ENCODE measurements at places on chromosomes 7 and 10.

GRCh38 chr7:151689196-151689971 lies 169.7 kb upstream of the RHEB start:
- no peak for DNase-seq

GRCh38 chr7:107993891-107994291 lies 9.1 kb downstream of the LAMB1 start:
- no peak for DNase-seq

DNA sequence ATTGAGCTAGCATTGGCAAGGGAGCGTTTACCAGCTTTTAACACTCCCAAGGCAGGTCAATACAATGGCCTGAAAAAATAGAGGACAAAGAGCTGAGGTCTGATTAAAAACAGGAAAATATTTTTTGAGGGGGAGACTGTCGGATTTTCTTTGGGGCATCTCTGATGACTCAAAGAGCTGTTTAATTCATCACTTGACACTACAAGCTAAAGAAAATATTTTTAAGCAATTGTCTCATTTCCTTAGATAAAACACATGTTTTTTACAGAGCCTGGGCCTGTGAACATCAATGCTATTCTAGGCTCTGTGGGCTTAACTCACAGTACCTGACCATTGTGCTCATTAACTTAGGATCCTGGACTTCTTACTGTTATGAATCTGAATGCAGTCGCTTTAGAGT lies 100.8 kb downstream of the NRP1 start:
- no peak for DNase-seq

GRCh38 chr7:152492952-152493351 lies 57.1 kb upstream of the KMT2C start:
- no peak for DNase-seq

GRCh38 chr7:79529214-79529880 lies 75.9 kb upstream of the MAGI2 start:
- no peak for DNase-seq

DNA sequence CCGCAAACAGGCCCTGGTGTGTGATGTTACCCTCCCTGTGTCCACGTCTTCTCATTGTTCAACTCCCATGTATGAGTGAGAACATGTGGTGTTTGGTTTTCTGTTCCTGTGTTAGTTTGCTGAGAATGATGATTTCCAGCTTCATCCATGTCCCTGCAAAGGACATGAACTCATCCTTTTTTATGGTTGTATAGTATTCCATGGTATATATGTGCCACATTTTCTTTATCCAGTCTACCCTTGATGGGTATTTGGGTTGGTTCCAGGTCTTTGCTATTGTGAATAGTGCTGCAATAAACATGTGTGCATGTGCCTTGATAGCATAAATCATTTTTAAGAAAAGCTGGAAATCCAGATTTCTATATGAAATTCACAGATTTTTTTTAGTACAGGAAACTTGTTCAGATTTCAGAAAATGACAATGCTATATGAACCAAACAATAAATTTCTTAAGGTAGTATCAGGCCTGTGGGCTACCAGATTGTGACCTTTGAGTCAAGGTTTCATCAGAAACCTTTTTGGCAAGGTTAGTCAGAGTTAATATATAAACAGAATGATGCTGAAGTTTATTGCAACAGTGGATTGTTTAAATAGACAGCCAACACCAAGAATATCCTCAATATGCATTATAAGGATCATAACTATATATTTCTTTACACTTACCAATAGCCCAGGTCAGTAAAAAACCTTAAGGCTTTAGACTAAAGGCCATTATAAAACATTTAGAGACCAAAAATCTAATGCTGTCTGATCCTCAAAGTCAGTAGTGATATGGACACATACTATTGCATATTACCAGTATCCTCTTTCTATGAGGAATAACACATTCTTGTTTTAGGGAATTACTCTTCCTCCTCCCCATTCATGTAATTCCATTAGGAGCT lies 68.7 kb upstream of the PAPSS2 start:
- no peak for DNase-seq

DNA sequence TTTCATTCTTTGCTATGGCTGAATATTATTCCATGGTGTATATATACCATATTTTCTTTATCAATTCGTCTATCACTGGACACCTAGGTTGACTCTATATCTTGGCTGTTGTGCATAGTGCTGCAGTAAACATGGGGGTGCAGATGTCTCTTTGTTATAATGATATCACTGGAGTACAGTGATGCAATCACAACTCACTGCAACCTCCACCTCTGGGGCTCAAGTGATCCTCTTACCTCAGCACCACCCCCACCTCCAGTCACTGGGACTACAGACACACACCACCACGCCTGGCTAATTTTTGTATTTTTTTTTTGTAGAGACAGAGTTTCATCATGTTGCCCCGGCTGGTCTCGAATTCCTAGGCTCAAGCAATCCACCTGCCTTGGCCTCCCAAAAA lies 15.6 kb downstream of the KLHL7 start:
- no peak for DNase-seq

DNA sequence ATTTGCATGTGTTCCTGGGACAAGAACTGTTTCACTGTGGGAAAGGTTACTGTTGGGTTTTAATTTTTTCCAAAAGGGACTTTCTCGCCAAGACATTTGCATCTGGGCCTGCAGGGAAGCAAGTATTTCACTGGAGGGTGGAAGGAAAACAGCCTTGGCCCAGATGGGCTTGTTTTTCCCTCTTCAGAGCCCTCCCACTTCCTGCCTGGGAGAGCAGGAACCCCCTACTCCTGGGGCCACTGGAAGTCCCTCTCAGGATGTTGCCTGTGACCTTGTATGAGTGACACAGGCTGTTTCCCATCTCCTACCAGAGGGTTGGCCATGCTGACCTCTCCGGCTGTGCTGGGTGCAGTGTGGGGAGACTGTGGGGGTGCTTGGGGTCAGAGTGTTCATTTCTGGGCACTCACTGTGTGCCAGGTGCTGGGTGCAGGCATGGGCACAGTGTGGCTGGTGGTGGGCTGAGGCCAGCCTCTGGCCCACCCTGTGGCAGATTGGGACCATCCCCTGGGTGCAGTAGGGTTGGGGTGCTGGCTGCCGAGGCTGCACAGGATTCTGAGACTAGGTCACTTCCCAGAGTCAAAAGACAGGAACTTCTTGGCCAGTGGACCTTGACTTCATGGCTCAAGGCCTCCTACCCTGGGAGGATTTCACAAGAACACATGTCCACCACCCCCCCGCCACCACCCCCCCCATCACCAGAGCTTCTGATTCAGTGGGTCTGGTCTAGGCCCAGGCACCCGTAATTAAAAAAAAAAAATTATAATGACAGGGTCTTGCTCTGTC lies 10.2 kb downstream of the TSPAN15 start:
- no peak for DNase-seq

DNA sequence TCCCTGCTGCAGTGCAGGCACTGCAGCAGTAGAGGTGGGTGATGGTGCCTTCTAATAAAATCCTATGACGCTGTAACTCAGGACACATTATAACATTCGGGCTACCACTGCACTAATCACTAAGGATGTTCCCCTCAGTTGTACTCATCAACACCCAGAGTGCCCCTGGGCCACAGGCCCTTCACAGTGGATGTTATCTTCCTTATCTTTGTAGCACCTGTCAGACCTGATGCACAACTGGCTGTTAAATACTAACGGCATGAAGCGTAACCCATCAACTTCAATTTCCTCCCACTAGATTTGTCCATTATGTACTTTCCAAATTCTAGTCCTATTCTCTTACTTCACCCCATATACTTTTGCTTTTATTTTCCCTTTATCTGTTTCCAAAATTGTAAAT lies 66.3 kb downstream of the PARD3 start:
- no peak for DNase-seq

GRCh38 chr10:63128443-63128842 lies 4.7 kb upstream of the NRBF2 start:
- DNase-seq = no peak

DNA sequence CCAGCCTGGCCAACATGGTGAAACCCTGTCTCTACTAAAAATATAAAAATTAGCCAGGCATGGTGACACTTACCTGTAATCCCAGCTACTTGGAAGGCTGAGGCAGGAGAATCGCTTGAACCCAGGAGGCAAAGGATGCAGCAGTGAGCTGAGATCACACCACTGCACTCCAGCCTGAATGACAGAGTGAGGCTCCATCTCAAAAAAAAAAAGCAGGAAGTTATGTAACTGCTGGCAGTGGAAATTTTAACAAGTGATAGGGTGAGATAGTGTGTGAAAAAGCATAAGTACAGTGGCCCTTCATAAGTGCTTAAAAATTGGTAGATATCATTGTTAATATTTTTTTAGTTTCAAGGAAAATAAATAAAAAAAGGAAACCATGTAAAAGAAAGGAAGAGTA lies 12.3 kb downstream of the AKR1C3 start:
- no peak for DNase-seq

- no peak for DNase-seq
These were observed 12.2 kb downstream of the TRPV6 start for GRCh38 chr7:142873281-142873784.

GRCh38 chr10:6342096-6342685 lies 139.5 kb downstream of the PFKFB3 start:
- DNase-seq = no peak

DNA sequence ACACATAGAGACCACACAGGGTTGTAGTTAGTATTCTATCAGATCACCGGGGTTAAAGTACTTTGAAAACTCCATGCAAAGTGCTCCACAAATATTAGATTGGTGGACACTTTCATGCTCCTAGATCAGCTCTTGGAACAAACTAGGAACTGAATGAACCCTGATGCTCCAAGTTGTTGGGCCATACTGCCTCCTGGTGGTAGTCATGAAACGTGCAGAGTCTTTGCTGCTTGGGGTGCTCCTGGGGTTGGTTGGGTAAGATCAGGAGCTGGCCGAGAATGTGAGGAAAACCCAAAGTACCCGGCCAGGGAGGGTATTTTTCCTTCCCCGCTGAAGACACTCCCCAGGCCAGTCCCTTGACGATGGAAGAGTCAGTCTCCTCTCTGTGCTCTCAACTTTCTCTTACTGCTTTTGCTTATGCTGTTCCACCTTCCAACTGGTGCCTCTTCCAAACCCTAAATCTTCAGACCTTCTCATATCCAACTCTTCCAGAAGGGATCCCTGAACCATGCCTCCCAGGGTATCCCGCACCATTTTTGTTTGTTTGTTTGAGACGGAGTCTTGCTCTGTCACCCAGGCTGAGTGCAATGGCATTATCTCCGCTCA lies 918 bp upstream of the RPEL1 start:
- no peak for DNase-seq

DNA sequence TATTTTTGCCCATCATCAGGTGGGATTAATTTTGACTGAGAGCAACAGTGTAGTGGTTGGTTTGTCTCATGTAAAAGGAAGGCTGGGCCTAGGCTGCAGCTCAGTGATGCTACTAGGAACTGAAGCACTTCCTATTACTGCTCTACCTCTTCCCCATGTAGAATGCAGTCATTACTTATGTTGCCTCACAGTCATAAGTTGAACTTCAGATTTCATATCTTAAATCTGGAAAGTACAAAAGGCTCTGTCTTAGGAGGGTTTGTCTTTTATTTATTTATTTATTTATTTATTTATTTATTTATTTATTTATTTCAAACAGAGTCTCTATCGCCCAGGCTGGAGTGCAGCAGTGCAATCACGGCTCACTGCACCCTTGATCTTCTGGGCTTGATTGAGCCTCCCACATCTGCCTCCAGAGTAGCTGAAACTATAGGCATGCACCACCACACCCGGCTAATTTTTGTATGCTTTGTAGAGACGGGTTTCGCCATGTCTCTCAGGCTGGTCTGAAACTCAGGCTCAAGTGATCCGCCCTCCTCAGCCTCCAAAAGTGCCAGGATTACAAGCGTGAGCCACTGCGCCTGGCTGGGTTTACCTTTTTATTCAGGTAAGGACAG lies 721.7 kb upstream of the GALNT17 start:
- no peak for DNase-seq

DNA sequence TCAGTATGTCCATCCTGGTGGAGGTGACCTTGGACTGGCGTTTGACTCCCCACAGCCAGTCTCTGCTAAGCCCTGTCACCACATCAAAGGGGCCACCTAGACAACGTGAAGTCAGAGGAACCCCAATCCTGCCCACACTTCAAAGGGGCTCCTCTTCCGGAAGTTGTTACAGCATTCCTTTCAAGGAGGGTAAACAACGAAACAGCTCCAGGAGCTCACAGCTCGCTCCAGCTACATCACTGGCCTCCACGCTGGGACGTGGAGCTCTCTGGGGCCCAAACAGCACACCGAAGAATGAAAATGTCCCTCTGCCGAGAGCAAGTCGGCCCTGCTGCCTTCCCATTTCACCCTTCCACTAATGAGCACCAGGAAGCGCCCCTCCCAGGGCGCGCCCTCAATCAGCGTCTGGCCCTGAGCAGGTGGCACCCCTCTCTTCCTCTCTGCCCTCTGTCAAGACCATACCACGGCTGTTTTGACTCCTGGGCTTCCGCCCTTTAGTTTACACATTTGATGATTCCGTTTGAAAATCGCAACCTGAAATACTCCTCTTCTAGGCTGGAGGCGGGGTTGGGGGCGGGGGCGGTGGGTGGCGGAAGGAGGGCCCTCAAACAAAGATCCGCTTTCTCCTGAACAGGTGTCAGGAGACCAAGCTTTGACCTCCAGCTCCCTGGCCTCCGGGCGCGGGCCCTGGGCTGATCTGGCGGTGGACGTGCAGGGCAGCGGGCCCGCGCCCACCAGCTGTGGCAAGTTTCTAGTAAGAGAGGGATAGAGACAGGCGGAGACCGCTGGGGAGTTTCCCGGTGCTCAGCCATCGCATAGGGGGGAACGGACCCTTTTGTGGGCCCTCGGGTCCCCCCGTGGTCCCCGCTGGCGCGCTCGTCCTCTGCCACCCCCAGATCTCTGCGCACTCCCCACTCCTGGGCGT lies 53.1 kb upstream of the KDM7A start:
- no peak for DNase-seq

DNA sequence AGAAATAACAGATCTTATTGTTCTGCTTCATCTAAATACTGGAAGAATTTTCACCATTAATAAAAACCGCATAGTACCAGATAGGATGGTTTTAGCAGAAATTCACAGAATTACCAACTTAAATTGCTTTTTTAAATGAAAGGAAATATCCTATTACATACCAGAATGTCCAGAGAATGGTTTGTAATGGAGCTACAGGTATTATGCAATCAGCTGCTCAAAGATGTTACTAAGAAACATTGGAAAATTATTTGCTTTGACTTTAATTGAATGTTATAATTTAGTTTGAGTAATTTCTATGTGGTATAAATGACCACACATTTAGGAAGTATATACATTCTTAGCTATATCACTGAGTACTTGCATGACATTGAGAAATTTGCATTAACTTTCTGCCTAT lies 338.3 kb downstream of the ETV1 start:
- DNase-seq = no peak

DNA sequence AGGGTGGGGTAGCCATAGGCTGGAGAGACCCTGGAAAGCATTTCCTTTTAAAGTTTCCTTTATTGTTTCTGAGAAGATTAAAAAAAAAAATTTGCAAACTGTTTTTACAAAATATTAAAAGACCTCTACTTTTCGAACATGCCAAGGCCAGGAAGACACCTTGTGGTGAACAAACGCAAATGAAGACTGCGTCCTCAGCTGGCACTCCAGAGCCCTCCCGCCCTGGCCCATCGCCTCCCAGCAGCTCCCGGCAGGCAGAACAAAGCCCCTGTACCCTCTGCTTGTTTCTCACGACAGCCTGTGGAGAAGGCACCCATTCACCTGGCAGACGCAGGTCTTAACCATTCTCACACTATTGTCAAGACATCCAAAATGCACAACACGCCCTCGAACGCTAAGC lies 56.4 kb downstream of the ESYT2 start:
- DNase-seq = no peak

All from BJ (cell line).